ENCODE measurements at places on chromosomes 7 and 10. TPM values are rescaled to one million over a fixed set of nuclear protein-coding genes. Genes with fewer than 3 reads are reported as not detected.

GRCh38 chr7:129110258-129110981 lies 34.1 kb upstream of the TSPAN33 start:
- no peak for ATAC-seq

- no peak for ATAC-seq
Observed at GRCh38 chr10:6713716-6714115, 133.6 kb upstream of the PRKCQ start.

DNA sequence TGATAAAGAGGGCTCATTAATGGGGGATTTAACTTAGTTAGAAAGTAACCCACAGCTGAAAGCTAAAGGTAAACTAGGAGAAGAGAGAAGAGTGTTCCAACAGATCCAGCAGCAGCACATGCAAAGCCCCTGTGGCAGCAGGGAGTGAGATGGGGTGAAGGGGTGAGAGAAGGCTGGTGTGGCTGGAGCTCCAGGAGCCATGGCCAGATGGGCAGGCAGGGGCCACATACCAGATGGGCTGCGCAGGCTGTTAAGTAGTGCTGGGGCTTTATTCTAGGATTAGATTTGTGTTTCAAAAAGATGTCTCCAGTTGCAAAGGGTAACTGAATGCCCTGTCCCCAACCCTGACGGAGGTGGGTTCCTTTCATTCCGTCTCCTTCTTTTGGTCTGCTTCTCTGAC lies 33.2 kb downstream of the HIF1AN start:
- ATAC-seq = no peak

DNA sequence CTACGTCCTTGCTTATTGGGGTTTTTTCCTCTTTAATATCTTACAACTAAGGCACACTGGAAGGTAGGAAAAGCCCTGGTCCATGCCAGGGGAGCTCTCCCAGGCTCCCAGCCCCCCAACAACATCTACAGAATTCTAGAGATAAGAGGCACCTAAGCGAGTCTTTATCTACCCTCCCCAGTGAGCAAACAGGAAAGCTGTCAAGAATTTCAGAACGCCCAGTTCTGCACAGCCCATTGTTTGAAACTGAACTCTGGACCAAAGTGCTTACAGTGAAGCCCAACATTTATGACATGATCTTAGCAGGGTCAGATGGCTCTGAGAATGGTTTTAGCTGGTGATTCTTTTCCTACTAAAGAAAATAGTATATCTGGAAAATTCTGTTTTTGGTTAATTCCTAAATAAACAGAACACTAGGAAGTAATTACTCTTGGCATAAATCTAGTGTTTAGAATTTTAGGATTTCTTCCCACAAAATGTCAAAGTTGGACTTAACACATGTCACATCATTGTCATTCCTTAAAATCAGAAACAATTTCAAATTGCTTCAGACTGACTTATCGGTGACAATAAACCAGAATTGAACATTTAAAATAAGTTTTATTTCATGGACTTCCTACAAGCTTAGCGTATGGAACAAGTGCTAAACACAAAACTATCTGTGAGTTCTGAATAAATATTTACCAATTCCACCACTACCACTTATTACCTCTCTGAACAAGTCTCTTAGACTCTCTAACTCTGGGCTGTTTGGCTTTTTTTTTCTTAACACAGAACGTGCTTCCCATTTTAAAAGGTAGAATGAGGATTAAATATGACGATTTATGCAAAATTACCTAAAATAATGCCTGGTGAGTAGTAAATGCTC lies 31.3 kb upstream of the RNF32 start:
- no peak for ATAC-seq

- ATAC-seq = no peak
Observed at GRCh38 chr7:42790196-42790595, 121.7 kb downstream of the C7orf25 start.

SPDYE1 gene
- not detected for total RNA-seq

- no peak for ATAC-seq
Observed at GRCh38 chr7:17645500-17645899, 294.8 kb downstream of the SNX13 start.

C10orf105 gene
- total RNA-seq = 0.13 TPM

TRIM50 gene
- 0.42 TPM for total RNA-seq

DNA sequence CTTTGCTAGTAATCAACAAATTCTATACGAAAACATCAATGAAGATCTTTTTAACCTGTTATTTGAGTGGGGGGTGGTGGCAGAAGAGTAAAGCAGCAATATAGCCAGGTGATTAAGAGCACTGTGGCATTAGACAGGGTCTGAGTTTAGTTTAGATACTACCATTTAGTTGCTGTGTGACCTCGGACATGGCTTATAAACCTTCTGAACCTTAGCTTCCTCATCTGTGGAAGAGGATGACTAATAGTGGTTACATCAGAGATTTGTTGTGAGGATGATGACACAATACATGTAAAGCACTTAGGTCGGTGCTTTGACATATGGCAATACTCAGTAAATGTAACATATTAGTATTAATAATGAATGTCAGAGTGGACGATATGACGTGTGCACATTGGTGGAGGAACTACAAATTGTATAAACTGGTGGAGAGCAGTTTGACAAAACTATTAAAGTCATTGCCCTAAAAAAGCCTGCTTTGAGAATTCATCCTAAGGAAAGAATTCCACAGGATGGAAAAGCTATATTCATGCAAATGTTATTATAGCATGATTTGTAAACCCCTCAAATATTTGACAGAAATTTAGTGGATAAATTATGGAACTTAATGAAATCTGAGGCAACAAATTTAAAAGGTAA lies 24.3 kb downstream of the SPAG6 start:
- no peak for ATAC-seq

DNA sequence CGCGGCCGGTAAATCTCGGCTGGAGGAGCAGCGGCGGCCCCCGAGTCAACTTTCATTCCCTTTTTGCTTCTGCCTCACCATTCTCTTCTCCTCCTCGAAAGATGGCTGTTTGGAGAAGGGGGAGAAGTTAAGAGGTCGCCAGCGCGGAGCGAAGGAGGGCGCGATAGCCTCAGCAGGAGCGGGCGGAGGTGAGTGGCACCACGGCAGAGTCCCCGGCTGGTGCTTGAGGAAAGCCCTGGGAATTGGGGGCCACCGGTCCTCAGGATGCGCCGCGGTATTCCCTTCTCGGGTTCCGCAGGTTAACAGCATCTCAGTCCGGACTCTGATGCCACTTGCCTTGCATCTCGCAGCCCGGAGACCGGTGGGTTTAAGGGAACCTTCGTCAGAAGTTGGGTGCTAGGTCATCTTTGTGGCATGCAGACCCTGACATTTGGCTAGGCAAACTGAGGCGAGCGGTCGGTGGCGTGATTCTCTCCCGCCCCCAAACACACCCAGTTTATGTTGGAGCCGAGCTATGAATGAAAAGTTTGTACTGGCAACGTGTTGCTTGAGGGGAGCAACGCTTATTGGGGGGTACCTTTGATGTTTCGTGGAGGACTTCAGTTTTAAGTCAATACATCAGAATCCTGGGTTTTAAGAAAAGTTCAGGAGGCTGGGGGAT lies 59.5 kb upstream of the PRPS1L1 start:
- peak; percentile 2 for ATAC-seq

LRRD1 gene
- 0.13 TPM for total RNA-seq

KLF14 gene
- total RNA-seq = 0.08 TPM

- ATAC-seq = no peak
Observed at GRCh38 chr7:117041007-117041406, 87.7 kb downstream of the ST7 start.

Data from gastroesophageal sphincter (tissue), 4 donors.